Right renal cortex interstitium (tissue), 3 donors: ENCODE measurements at places on chromosomes 1 and 21.

DNA sequence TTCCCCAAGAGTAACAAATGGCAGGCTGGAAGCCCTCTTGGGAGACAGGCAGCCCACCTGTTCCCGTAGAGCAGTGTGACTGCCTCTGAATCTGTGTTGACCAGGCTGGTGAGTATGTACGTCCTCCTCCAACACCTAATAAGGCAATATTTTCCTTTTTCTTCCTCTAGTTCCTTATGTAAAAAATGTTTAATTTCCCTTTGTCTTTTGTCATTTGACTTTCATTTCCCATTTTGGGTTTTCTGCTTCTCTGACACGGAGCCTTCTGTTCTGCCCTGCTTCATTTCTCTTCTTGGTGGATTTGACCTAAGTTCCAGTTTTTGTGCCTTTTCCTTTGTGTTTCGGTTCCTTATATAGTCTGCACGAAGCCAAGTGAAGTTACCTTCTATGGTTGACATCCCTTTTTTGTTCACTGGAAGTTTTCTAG lies 65.8 kb upstream of the ATF3 start:
- DNase-seq: no peak

DNA sequence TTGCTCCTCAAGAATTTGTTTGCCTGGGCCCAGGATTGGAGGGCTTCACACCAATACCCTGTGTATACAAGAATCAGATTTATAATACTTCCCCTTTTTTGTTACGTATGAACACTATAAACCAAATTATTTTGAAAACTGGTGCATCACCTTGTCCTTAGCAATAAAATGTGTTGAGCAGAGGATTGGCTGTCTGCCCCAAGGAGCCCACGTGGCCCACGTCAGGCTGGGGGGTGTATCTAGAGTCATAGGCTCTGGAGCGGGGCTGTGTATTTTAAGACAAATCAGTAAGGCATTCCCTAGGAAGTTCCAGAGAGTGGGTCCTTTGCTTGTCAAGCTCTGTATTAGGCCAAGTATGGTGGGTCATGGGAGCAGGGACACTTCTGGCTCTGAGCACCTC lies 2.0 kb upstream of the ST3GAL3 start:
- no peak for DNase-seq

DNA sequence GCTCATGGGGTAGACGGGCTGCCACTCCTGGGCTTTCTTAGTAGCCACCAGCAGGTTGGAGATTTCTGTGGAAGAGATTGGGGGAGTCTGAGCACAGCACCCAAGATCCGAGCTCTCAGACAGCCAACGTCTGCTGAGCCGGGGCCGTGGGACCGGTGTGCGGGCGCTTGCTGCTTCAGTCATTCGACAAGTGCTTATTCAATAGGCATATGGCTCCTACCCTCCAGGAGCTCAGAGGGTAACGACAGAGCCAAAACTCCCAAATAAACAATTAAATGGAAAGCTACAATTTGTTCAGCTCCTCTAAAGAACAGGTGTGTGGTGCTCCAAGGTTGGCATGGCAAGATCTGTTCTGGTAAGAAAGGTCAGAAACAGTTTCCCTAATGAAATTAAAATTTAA lies 106.0 kb downstream of the RAVER2 start:
- DNase-seq: no peak

DNA sequence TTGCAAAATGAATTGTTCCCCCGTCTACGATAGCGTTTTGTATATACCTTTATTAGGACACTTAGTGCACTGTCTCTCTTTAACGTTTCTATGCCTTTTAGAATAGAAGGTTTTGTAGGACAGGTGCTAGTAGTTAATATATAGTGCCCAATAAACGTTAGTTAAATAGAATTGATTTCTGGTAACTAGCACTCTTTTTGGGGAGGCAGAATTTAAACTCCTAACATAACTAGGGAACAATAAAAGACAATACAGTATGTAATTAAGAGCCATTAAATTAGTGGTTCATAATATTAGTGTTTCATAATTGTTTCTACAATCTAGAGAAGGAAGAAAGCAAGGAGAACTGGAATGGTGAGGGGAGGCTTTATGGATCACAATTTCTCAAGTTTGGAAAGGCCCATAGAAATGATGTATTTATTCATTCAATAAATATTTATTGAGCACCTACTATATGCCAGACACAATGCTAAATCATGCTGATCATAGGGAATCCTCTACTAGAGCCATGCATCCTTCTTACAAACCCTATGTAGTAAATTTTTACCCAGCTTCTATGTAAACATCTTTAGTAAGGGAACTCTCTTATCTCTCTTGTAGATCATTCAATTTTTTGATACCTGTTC lies 742 bp downstream of the POLR3GL start:
- no peak for DNase-seq

- DNase-seq: no peak
Observed at GRCh38 chr21:39721885-39722284, 23.1 kb upstream of the IGSF5 start.

DNA sequence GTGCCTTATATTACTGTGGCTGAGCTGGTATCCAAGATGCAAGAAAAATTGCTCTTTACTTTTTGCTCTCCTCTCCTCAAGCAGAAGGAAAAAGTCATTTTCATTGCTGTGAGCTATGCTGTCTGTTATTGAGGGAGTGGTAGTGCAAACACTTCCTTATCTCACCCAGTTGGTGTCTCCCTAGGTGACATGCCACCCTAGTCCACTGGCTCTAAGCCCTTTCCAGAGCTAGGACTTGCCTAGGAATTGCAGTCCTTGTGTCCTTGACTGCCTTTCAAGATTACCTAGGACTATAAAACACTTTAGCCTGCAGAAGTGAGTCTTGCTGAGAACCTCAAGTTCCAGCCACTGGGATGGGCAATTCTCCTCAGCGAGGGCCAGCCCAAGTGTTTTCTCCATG lies 458.3 kb downstream of the MRPL39 start:
- no peak for DNase-seq

GRCh38 chr1:215360758-215361157 lies 206.3 kb upstream of the KCTD3 start:
- DNase-seq: no peak

DNA sequence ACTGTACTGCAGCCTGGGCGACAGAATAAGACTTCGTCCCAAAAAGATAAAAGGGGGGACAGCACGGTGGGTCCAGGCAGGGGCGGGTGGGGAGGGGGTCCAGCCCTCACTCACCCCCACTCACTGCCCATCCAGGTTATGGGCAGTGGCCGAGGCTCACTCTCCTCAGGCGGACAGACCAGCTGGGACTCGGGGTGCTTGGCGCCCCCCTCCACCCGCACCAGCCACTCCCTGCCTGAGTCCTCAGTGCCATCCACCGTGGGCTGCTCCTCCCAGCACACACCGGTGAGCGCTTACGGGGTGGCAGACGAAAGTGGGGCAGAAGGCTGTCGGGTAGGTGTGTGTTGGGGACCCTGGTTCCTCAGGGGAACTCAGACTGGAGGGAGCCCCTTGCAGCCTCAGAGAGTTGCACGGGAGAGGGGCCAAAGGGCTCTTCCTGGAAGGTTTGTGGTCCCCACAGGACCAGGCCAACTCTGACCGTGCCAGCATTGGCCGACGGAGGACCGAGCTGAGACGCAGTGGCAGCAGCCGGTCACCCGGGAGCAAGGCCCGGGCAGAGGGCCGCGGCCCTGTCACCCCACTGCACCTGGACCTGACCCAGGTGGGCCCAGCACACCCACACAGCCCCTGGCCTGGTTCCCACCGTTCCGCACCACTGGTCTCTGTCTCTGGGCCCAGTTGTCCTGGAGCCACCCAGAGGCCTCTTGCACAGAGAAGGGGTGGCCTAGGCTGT lies 6.6 kb downstream of the PLEKHN1 start:
- no peak for DNase-seq

GRCh38 chr21:32163386-32163785 lies 115.5 kb downstream of the MIS18A start:
- no peak for DNase-seq

DNA sequence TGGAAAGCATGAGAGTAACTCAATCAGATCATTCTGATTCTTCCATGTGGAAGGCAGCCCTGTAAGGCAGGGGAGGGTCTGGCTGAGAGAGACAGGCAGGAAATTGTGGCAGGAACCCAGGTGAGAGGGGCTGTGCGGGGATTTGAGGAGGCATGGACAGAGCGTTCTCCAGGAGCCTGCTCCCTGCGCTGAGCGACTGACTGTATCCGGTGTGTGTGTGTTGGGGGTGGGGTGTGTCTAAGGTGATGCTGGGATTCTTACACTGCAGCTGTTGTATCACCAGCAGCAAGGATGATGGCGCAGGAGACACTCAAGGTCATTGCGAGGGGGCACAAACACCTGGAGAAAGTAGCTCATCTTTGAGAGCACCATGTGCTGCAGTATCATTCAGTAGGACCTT lies 128.5 kb downstream of the RHOU start:
- DNase-seq: no peak

DNA sequence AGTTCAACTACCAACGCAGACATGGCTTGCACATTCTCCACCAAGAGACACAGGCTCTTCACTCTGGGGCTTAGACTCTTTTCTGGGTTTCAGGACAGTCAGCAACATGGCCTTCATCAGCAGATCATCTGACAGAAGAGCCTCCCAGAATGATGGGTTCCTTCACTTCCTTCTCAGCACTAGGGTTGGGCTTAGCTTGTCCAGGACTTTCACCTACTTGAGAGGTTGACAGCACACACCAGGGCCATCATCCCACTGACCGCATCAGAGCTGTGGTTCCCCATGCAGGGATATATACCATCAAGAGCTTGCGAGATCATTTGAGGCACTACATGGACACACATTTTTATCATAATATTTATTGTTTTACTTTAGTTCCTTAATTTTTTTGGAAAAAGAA lies 10.4 kb upstream of the NCF2 start:
- no peak for DNase-seq

DNA sequence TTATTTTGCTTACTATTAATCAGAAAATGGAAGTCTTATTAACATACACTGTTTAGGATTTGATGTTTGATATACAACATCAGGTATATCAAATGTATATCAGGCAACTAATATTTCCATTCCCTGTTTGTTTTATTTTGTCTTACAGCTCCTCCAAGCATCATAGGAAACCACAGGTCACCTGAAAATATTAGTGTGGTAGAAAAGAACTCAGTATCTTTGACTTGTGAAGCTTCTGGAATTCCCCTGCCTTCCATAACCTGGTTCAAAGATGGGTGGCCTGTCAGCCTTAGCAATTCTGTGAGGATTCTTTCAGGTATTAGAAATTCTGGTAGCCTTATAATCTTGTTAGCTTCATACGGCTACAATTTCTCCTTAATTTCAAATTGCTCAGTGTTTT lies 318.0 kb downstream of the TPR start:
- no peak for DNase-seq

- DNase-seq: no peak
Observed at GRCh38 chr1:153392258-153392657, 1.4 kb upstream of the S100A8 start.

DNA sequence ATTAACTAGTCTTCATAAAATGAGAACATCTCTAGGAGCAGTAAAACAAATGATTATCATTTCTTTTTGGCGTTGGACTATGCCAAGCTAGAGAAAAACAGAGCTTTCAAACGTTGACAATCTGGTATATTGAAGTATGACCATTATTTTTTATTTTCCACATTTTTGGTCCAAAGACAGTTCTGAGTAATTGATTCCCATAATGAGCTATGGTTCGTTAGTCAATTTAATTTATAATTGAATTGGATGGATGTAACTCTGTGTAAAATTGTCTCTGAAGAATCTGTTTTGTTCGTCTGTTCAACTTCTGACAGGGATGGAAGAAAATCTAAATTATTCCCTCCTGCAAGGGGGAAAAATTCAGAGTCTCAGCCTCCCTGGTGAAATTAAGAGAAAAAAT lies 234.5 kb downstream of the LMO4 start:
- no peak for DNase-seq

DNA sequence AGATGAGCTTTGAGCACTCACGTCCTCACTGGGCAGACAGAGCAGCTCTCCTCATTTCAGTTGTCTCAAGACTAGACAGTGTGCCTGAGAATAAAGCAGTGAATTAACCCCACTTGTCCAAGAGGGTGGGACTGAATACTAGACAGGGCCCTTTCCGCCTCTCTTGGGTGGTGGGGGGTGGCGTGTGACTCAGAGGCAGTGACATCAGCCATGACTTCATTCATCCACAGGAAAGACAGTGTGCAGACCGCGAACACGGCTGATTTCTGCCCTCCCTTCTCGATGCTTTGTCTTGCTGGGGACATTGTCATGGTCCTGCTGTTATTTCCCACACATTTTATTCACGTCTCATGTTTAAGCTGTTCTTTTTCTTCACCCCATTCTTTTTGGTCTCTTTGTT lies 64.9 kb downstream of the FGGY start:
- DNase-seq: no peak

GRCh38 chr1:12339811-12340543 lies 110.1 kb downstream of the VPS13D start:
- no peak for DNase-seq

GRCh38 chr1:212514056-212514614 lies 81.4 kb downstream of the NENF start:
- DNase-seq: no peak

GRCh38 chr1:25456502-25456901 lies 25.8 kb downstream of the MACO1 start:
- DNase-seq: no peak

- DNase-seq: no peak
Observed at GRCh38 chr1:235864931-235865525, 1.7 kb downstream of the LYST start.

- DNase-seq: no peak
Observed at GRCh38 chr1:59163268-59164092, 133.4 kb upstream of the FGGY start.

DNA sequence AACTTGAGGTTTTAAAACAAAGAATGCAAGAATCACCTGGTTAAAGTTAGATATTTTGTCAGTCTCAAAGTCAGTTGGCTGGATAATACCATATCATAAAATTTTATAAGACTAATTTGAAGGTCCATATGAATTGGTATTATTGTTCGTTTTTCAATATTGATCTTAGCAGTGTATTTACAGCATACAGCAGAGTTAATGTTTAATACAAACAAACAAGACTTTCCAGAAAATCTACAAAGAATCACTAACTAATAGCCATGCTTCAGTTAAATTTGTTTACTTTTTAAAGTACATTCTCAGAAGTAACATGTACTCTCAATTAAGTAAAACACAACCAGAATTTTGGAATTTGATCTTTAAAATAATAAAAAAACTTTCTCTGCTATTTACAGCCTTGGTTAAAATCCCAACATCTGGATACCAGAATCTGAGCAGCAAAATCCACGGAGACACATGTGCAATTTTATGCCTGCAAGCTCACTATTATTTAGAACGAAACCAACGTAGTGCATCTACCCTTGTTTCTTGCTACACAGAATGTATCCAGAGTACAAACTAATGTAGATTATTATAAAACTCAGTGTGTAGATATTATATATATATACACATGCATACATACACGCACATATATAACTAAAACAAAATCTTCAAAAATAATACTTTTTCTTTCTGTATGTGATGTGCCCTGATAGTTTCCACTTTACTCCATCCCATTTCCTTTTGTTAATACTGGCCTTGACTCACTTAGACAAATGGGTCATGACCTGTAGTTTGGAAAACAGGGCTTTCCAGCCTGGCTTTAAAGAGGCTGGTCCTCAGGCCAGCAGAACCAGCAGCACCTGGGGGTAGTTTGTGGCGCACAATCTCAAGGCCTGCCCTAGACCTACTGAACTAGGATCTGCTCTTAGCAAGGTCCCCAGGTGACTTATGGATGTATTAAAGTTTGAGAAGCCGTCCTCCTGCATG lies 63.6 kb upstream of the ERG start:
- no peak for DNase-seq

- no peak for DNase-seq
Observed at GRCh38 chr1:36425791-36426190, 24.5 kb downstream of the OSCP1 start.

- no peak for DNase-seq
Observed at GRCh38 chr1:177632923-177633615, 336.8 kb downstream of the SEC16B start.

- DNase-seq: no peak
Observed at GRCh38 chr1:205316161-205316566, 5.4 kb downstream of the NUAK2 start.
